ENCODE measurements at places on chromosomes 7 and 10.

- DNase-seq: no peak
Observed at GRCh38 chr7:132422502-132423111, 153.7 kb downstream of the PLXNA4 start.

- no peak for DNase-seq
Observed at GRCh38 chr10:7667262-7668141, 736 bp upstream of the ITIH5 start.

DNA sequence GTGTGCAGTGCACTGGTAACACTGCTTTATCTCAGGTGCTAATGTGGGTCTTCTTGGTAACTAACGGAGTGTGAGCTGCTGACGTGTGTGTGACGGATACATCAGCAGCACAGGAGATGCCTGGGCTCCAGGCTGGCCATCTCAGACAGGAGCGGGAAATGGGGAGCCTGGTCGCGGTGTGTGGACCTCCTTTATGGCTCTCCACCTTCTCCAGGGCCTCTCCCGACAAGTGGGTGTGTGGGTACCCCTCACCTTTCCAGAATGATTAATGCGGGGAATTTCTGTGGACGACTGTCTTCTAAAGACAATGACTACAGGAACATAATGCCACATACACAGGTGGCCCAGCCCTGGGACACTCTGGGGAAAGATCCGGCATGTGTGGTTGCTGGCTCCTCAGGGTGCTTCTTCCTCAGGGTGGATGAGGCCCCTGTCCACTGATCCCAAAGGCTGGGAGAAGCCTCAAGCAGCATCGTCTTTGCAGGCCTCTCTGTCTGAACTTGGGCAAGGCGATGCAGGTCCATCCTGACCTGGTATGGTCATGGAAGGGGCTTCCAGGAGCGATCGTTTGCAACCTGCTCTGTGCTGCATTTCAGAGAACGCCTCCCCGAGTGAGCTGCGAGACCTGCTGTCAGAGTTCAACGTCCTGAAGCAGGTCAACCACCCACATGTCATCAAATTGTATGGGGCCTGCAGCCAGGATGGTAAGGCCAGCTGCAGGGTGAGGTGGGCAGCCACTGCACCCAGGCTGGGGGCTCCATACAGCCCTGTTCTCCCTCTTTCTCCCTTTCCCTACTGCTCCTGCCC, 20.3 kb upstream of the CSGALNACT2 start:
- no peak for DNase-seq

GRCh38 chr7:44438816-44439215, 51.6 kb downstream of the NUDCD3 start:
- no peak for DNase-seq

GRCh38 chr7:69813637-69814240, 215.5 kb downstream of the AUTS2 start:
- DNase-seq: no peak

- DNase-seq: no peak
Observed at GRCh38 chr7:141609576-141609975, 58.4 kb downstream of the AGK start.

DNA sequence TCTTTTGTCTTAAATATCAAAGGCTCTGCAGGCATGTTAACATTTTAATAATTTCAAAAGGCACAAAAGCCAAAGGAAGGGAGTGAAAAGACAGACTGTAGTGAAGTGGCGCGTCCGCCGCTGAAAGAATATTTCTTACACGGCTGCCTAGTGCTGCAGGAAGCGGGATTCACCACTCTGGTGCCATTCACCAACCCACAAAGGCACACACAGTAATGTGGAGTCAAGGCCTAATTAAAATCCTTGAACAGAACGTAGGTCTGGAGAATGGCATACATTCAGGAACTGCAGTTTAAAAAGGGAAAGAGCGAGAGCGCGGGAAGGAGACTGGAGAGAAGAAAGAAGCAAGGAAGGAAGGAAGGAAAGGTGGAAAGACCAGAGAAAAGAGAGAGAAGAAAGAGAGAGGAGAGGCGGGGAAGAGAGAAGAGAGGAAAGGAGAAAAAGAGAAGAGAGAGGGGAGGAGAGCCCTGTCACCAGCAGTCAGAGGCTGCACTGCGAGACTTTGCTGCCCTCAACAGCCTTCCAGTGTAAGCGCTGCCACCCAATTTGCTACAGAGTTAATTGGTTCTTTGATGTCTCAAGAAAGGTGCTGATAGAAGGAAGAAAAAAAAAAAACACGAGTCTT, 554.0 kb downstream of the MDFIC start:
- peak; percentile 54 for DNase-seq

DNA sequence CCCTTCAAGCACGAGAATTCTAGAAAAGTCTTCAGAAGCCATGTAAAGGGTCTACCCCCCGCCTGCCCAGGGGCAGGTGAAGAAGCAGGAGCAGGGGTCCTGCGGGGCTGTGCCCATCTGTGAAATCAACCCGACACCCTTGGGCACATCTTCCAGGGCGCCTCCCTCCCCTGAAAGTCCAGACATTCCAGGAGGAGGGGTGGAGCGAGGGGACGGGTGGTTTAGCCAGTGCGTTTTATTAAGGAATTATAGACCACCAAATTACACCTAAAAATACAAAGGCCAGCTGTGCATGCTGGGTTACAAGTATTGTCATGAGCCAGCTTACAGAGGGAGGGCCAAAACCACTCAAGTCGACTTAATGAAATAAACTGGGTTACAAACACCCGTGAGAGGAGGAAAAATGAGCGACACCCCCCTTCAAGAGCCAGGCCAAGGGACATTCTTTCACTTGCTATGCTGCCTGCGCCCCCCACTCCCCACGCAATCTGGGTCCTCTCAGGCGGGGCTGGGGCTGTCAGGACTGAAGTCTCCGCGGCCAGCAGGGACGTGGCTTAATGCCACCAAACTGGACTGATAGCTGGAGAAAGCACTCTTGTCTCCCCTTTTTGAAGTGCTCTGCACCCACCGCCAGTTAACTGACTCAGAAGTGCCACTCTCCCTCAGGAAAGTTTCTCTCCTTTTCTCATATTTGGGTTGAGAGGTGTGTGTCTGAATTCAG, 360.3 kb downstream of the FRMD4A start:
- no peak for DNase-seq

GRCh38 chr7:85018498-85018897, 168.4 kb downstream of the SEMA3D start:
- DNase-seq: no peak

DNA sequence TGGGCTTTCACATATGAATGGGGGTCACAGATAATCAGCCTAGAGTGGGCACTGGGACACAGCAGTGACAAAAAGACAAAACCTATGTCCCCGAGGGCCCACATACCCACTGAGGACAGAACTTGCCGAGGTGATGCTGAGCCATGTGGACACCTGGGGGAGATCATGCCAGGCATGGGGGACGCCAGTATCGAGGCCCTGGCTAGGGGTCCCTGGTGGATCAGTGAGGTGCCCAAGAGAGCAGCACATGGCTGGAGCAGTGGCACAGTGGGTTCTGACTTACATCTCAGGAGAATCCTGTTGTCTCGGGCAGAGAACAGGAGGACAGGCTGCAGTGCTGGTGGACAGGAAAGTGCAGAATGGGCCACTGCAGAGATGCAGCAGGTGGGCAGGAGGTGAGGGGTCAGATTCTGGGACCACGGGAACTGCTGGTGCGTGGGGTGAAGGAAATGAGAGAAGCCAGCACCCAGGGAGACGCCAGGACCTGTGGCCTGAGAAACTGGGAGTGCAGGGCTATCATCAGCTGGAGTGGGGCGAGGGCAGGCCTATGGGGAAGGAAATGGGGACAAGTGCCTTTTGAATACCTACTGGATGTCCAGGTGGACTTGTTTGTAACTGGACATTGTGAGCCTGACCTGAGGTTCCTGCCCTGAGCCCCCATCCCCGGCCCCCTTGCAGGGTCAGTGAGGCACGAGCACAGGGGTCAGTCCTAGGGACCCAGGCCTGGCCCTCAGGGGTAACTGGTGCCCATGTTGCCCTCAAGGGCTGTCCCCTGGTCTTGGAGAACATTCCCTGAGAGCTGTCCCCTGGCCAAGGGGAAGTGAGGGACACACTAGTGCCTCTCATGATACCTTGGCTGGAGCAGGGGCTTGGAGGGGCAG, 91.2 kb upstream of the RET start:
- DNase-seq: no peak

DNA sequence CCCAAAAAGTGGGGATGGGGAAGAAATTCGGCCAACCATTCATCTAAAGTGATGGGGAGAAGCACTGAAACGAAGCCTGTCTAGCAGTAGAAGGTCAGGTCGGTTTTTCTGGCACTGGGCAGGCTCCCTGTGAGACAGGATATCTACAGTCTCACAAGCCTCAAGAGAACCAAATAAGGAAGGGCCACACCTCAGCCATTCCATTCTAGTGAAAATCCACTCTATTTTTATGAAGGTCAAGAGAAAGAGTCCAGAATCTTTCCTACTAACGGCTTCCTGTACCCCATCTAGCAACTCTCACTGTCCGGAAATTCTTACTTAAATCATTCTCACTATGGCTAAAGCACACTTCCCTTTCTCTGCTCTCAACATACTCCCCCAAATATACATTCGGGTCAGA, 267.1 kb downstream of the PRPF18 start:
- DNase-seq: no peak

DNA sequence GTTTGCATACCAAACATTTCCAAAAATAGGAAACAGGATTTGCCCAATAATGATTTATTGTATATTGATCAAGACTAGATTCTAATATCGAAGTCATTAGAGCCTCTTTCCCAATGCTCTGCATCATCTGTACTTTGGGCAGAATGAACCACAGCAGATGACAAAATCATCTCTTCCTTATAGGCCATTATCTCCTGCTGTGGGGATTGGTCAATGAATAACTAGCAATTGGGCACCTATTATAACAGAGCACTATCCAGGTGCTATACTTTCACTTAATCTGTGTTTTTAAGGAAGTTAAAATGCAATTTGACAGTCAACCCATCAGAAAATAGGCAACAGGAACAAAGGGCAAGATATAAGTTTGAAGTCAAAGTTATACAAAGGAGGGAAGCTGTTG, 290.3 kb downstream of the AHR start:
- no peak for DNase-seq

- no peak for DNase-seq
Observed at GRCh38 chr10:50857579-50857978, 27.8 kb downstream of the A1CF start.

GRCh38 chr7:130476297-130477150, 15.4 kb upstream of the MEST start:
- DNase-seq: no peak

DNA sequence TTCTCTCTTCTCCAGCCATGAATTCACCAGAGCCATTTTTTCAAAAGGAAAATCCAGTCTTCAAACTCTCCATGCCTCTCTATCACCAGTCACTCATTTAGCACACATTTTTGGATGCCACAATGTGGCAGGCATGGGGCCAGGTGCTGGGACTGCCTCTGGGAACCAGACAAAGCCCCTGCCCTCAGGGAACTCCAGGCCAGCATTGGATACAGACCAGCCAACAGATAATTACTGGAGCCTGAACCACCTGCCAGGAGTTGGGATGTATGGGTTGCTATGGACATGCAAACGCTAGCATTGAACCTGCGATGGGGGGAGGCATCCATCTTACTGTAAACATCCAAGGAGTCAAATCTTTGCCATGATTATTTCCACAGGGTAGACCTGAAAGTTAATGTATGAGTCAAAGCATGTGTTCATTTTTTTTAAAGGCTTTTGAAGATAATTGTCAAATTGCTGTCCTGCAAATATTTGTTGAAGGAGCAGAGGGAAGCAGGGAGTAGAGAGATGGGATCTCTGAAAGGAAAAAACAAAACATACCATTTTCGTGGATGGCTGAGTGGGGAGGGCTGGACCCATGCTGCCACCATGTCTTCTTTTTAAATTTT, 43.2 kb downstream of the SRRM3 start:
- peak; percentile 38 for DNase-seq

DNA sequence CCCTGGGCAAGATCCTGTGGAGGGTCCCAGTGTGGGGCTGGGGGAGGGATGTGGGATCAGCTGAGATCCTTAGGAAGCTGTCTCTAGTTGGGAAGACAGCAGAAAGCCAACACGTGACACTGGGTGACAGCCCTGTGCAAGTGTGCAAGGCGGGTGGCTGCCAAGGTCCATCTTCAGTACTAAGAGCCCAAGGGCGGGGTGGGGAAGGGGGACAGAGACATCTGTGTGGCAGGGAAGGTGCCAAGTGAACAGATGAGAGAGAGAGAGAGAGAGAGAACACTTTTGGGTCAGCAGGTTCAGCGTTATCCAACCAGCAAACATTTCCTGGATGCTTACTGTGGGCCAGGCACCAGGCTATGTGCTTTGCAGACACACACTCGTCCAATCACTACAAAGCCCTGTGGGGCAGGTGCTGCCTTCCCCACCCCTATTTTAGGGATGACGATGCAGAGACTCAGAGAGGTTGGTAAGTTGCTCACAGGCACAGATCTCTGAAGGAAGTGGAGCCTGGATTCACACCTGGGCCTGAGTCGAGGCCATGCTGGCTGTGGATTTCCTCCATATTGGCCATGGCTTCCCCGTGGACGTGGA, 135.7 kb downstream of the GRK5 start:
- DNase-seq: no peak

DNA sequence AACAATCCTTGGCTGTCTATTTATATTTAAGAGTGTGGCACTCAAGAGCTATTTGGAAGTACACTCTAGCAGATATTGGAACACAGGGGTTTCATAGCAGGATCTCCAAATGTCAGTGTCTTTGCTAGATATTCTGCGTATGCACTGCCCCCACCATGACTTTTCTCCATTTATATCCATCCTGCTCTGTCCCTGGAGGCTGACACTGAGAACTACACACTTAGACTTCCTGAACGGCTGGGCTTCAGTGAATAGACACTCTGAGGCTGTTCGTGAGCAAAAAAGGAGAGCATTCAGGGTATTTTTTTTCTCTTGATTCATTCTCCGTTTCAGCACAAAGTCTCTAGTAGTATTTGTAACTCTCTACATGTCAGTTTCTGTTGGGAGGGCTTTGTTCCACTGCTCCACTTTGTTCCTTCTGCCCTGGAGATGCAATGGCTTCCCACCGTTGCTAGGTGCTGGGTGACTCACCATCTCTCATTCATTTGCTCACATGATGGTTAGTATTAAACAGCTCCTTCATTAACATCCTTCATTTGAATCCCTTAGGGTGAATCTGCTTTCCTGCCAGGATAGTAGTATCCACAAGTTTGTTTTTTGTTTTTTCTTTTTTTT, 155.9 kb upstream of the SLC13A1 start:
- no peak for DNase-seq

- DNase-seq: no peak
Observed at GRCh38 chr7:101238226-101239182, 902 bp upstream of the CLDN15 start.

GRCh38 chr10:84668186-84668763, 339.9 kb downstream of the CCSER2 start:
- DNase-seq: peak; percentile 43

- DNase-seq: no peak
Observed at GRCh38 chr7:128735436-128735835, 3.7 kb upstream of the CALU start.

GRCh38 chr7:134892963-134893362, 93.3 kb upstream of the AGBL3 start:
- DNase-seq: no peak

DNA sequence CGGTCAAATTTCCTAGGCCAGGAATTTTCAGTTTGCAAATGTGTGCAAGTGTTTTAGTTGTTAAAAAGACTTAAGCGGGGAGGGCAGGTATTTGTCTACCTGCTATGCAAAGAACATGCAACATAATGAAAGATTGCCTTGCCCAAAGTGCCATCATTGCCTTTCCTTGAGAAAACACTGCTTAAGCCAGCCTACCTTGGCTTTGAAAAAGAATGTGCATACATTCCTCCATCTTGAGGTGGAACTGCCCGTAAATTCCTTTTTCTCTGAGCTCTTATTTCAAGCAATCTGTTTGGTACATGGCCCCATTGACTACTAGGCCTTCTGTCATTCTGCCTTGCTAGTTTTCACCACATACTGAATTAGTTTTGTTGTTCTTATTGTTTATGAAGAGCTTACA, 29.3 kb downstream of the BZW2 start:
- no peak for DNase-seq

All from NCI-H1105 treated with DMSO at 0.1 percent for 48 hours (cell line).